Frontal cortex (tissue), 4 donors: ENCODE measurements at places on chromosomes 13 and 19.

DNA sequence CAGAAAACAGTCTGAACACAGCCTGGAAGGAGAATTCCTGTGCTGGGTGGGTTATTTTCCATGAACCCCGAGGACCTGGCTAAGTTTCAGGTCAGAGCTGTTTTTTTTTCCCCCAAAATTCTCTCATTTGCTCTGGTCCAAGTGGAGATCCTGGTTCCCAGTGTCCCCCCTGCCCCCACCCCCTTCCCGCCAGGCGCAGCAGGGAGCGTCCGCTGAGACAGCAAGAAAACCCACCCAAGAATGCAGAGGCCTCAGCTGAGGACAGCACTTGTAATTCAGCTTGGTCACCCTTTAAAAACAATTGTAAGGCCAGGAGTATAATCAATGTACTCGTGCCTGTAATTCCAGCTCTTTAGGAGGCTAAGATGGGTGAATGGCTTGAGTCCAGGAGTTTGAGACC lies 11.4 kb upstream of the TSPAN16 start:
- DNase-seq: no peak

DNA sequence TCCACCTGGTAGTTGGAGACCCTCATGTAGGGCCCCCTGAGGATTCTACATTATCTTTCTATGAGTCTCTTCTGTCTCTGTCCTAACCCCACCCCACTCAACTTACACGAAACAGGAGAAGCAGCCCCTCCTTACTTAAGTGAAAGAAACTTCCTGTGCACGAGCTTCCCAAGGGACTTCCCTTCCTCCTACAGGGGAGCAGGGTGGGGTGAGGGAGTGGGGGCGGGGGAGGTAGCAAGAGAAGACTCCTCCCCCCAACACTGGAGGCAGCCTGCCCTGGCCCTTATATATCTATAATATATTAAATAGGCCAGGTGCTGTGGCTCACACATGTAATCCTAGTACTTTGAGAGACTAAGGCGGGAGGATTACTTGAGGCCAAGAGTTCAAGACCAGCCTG lies 5.5 kb upstream of the PDE4C start:
- DNase-seq: no peak

- no peak for DNase-seq
Observed at GRCh38 chr13:32262165-32262564, 53.0 kb downstream of the ZAR1L start.

DNA sequence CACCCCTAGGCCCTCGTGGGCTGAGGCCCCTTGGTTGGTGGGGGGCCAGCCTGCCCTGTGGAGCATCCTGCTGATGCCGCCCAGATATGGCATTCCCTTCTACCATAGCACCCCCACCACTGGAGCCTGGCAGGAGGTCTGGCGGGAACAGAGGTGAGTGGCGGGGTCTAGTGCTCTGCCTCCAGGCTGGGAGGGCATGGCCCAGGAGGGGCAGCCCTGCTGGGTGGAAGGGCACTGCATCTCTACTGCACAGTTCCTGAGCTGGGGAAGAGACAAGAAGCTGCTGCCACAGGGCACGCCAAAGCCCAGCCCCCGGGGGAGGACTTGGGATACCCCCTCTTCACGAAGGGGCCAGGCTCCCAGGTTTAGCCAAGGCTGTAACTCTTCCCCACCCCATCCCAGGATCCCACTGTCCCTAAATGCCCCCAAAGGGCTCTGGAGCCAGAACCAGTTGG lies 2.4 kb upstream of the KMT2B start:
- no peak for DNase-seq

DNA sequence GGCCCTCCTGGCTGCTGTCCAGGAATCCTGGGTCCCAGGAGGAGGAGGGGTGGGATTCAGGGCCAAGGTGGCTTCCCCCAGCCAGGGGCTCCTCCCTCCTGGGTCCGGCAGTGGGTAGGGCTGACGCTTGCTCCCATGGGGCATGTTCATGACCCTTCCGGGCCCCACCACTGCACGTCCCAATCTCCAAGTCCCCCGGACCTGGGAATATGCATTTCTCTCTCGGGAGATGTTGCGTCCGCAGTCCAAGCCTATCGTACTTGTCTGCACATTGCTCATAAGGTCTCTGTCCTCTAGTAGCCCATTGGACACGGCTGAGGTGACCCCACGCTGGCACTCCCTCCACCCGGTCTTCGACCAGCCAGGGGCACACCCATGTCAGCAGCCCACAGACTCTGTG lies 192.3 kb downstream of the TEX29 start:
- no peak for DNase-seq
